SK-N-DZ (cell line): ENCODE measurements at places on chromosomes 7 and 10.

- no peak for DNase-seq
These were observed 18.9 kb downstream of the OTUD1 start for GRCh38 chr10:23457632-23458417.

DNA sequence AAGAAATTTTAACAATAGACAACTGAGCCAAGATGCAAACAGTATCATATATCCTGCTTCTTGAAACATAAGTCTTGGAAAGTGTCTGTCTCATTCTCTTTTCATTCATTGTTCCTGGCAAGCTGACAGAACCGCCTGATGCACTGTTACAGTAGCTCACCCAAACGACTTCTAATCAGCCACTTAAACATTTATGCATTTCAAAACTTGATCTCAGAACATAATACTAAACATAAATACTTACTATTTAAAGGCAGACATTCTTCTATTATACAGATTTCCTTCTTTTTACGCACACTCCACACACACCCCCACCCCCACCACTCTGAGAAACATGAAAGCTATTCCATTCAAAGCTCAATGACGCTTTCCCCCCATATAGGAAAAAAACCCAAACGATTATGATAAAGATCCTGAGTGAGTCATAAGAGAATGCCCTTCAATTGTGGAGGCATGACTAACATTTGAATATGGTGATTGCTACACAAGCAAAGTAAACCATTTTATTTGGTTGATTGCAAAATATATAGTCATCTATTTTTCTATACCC lies 30.5 kb downstream of the SHTN1 start:
- DNase-seq = no peak

- no peak for DNase-seq
These were observed 244.4 kb upstream of the FZD1 start for GRCh38 chr7:91019686-91020385.

DNA sequence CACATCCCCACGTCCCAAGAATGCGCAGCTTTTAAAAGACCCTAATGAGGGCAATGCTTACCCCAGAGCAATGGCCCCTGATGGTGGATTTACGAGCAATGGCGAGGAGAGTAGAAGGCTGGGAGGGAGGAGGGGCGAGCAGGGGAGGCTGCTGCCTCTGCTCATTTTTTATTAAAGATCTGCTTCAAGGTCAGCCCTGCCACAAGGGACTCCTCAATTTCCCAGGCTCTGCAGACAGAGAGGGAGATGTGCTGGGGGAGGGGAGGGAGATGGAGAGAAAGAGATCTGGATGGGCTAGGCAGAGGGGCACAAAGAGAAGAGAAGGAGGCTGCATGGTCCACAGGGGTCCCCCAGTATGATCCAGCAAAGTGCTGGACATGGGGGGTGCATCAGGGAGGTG lies 7.8 kb upstream of the SRRM3 start:
- DNase-seq = peak; percentile 75

- no peak for DNase-seq
These were observed 356.4 kb upstream of the FOXK1 start for GRCh38 chr7:4325732-4326131.

DNA sequence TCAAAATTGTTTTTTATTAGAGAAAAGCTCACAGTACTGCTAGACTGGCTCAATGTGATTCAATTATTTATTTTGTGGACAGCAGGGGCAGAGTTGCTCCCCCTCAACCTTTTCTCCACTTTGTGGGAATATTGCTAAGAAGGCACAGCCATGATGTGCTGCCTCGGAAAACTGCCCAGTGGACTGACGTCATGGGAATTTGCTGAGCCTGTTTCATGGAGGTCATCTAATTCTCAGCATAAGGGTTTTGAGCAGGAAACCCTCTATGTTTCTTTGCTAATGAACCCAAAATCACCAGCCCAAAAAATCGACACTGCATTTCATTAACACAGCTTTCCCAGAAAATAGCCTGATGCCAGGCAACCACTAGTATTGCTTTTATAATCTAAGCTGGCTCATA lies 228.8 kb upstream of the FAM3C start:
- no peak for DNase-seq

GRCh38 chr7:120996333-120996987 lies 7.9 kb downstream of the CPED1 start:
- no peak for DNase-seq
